Hematopoietic multipotent progenitor cell treated with erythropoietin and hydrocortisone succinate and interleukin-3 and kit ligand, for 17 days (in vitro differentiated cells): ENCODE measurements at places on chromosomes 3 and 15.
A peak's percentile ranks its signal among the peaks of the same experiment; 100 is the strongest.

DNA sequence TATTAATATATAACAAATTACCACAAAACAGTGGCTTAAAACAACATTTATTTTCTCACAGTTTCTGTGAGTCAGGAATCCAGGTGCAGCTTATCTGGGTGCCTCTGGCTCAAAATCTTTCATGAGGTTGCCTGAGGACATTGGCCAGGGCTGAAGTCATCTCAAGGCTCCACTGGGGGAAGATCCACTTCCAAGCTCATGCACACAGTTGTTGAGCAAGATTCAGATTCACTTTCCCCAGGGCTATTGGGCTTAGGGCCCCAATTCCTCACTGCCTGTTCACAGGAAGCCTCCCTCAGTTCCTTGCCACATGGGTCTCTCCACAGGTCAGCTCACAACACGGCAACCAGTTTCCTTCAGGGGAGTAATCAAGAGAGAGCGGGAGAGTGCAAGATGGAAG, 35.0 kb downstream of the RFTN1 start:
- no peak for DNase-seq

GRCh38 chr15:92915766-92916435, 15.8 kb downstream of the CHD2 start:
- no peak for DNase-seq

DNA sequence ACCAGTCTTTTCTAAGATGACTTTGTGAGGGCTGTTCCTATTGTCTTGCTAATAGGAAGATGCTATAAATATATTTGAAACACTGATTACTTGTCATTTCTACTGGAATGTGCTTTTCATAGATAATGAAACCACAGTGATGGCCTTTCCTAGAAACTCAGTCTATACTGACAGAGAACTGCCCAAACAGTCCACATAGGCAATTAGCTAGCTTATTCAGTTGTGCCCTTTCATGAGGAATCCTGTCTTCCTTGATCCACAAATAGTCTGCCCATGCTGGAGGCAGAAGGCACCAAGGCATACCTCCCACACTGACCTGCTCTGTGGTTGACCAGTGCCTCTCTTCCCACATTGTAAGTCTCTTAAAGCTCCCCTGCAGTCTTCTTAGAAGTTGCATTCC, 135.9 kb downstream of the CMSS1 start:
- no peak for DNase-seq

DNA sequence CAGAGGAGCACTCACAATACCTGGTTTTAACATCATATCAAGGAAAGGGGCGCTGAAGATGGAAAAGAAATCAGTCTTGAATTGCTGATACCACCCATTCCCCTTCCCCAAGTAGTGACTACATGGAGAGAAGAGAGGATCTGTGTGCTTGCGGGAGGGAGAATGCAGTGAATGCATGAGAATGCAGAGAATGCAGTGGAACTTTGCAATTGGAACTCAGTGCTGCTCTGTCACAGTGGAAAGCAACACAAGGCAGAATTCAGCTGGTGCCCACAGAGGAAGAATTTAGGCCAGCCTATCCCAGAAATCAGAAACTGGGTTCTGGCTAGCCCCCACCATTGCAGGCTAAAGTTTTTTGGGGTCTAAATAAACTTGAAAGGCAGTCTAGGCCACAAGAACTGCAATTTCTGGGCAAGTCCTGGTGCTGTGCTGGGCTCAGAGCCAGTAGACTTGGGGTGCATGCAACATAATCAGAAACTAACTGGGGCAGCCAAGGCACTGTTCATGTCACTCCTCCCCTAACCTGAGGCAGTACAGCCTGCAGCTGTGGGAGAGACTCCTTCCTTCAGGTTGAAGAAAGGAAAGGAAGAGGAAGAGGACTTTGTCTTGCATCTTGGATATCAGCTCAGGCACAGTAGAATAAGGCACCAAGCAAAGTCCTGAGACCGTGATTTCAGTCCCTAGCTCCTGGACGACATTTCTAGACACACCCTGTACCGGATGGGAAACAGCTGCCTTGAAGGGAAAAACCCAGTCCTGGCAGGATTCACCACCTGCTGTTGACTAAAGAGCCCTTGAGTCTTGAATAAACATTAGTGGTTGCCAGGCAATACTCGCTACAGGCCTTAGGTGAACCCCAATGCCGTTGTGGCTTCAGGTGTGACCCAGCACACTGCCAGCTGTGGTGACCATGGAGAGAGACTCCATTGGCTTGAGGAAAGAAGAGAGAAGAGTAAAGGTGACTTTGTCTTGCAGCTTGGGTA, 329.3 kb downstream of the TBL1XR1 start:
- DNase-seq, result no peak

DNA sequence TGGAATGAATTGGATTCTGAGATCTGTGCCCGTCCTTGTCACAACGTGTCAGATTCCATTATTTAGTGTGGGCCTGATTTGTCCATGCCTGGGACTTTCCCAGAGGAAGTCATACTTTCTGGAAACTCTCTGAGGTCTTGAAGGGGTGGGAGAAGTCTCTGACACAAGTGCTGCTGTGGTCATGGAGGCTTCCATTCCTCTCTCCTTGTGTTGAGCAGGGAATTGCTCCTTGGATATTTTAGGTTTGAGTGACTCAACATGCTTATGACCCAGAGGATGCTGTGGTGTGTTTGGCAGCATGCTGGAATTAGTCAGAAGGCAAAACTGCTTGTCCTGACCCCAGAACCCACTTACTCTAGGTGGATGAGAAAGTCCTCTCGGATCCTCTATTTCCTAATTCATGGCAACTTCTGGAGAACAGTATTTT, 132.1 kb downstream of the LPP start:
- DNase-seq, result no peak

- no peak for DNase-seq
Observed at GRCh38 chr3:105580296-105580965, 213.7 kb downstream of the ALCAM start.

DNA sequence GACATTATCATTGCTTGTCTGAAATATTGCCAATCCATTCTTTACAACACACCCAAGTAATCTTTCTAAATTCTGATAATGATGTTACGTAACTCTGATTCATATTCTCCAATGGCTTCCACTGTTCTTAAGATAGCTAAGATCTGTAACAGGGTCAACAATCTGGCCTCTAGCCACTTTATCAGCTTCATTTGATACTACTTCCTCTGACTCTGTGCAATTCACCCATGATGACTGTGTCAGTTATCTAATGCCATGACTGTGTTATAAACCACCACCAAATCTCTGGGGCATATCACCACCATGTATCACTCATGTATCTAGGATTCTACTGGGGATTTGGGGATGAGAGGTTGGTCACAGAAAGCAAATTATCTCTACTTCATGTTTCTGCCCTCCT, 44.0 kb downstream of the CD200 start:
- DNase-seq, result no peak

GRCh38 chr3:87973906-87974305, 84.9 kb downstream of the CGGBP1 start:
- DNase-seq, result no peak

DNA sequence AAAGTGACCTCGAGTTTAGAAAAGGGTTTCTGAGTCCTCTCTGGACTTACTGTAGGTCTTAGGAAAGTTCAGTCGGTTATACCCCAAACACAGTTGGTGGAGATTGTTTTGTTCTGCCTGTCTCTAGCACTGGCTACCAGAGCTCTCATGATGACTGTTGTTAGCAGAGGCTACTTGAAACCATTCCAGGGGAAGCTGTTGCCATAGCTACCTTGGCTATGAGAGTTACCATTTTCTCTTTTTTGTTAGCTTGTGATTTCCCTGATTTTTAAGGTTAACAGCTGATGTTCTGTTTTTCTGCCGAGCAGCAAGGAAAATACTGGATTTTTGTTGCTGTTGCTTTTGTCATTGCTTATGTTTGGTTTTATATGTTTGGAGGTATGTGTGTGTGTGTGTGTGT, 26.7 kb downstream of the ABHD2 start:
- DNase-seq, result no peak

GRCh38 chr3:156978481-156978961, 152.4 kb downstream of the LEKR1 start:
- no peak for DNase-seq

DNA sequence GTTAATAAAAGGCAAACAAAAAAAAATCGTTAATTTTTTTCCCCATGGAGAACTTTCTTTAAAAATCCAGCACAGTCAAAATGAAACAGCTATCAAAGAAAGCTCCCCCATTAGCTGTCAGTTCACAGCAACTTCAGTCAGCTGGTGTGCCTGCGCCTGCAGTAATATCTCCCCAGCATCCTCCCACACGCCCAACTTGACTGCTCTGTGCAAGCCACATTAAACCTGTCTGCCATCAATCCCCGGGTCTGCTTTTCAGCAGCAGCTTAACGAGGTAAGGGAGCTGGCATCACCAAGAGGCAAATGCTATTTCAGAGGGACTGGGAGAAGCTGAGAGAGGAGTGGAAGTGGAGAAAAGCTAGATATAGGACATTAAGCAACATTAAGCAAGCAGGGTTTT, 337.5 kb downstream of the GAP43 start:
- no peak for DNase-seq

DNA sequence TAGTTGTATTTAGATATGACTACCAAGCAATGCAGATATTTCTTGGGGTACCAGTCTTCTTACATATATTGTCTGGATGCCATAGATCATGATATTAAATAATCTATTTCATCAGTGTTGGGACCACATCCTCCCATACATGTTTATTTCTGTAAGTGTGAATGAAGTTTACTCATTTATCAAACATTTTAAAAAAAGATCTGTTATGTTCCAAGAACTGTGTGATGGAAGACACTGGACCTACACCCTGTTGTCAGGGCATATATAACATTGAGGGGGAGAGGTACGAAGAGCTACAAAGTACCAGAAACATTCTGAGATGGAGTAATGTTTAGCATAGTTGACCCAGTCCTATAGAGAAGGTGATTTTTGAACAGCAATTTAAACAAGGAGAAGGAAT, 26.6 kb downstream of the MBNL1 start:
- no peak for DNase-seq

DNA sequence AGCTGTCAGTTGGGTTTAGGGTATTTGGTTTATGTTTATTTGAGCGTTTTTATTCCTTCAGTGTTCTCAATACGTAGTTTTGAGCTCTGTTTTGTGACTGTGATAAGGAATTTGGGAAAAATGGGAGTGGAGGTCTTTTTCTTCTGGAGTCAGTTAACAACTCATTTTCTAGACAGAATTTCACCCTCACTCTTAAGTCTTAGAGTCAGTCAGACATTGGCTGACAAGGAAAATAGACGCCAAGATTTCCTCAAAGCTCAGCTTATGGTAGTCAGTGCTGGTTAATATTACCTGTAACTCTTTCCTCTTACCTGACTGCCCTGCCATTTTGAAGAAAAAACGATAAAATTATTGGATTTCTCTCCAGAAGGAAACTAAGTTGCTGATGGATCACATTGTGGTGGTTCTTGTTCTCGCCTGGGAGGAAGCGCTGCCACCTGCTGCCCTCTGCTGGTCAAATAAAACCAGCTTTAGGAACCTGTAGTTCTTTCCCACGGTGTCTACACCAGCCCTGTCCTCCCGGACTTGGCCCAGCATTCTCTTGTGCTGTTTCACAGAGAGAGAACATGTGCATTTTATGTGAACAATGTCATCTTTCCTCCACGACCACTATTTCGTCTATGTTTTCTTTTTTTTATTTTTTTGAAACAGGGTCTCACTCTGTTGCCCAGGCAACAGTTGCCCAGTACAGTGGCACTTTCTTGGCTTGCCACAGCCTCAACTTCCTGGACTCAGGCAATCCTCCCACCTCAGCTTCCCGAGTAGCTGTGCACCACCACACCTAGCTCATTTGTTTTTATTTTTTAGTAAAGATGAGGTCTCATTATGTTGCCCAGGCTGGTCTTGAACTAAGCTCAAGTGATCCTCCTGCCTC, 41.4 kb upstream of the UMPS start:
- peak; percentile 65 for DNase-seq

DNA sequence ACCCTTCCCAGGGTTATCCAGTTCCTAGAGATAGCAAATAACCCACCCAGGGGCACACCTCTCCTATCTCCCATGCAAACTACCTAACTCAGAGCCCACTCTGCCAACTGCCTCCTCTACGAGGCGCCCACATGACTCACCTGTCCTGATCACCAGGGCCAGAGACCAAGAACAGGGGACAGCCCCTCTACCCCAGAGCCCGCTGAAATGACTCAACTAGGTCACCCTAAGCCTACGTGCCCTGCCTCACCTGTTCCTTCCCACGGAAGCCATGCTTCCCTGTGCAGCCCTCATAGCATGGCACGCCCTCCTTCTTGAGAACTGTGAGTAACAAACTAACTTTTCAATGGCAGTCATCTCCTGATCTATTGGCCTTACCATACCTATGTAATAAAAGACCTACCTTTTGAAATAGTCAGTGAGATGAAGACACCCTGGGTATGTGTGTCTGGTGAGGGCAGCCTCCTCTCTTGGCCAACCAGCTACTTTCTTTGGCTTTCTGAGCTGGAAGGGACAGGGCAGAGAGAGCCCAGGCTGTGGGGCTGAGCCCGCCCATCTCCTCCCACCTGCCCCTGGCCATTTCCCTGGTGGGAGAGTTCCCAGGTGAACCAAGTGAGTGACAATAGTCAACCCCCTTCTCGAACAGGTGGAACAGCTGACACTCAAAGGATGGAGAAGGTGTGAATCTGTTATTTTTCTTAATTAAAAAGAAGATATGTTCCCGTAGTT, 25.5 kb upstream of the PRR23E start:
- DNase-seq, result no peak

- DNase-seq, result peak; percentile 83
Observed at GRCh38 chr3:158109804-158110657, at the start of gene RSRC1. Gene RSRC1, plus strand, starts transcription at chr3:158110089. Its CDS starts 12,016 bp downstream, at chr3:158122105.

- no peak for DNase-seq
Observed at GRCh38 chr3:16396202-16396601, 117.3 kb downstream of the RFTN1 start.

- no peak for DNase-seq
Observed at GRCh38 chr15:83283138-83283812, 1.2 kb downstream of the BNC1 start.

GRCh38 chr3:41436983-41437382, 237.7 kb downstream of the CTNNB1 start:
- DNase-seq, result no peak

DNA sequence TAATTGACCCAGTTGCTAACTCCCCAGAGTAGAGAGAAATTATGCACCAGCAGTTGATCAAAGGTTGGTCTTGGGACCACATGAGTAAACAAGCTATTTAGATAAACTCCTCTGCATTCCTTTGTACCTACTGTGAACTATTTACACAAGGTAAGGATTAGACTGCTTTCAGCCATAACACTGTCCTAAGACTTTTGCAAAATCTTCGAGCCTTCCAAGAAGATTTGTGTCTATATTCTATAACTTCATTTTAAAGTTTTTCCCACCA, 108.5 kb upstream of the UNC13C start:
- no peak for DNase-seq

GRCh38 chr3:172317984-172318383, 130.3 kb downstream of the GHSR start:
- no peak for DNase-seq

- DNase-seq, result no peak
Observed at GRCh38 chr3:34073961-34074360, 275.5 kb downstream of the PDCD6IP start.
